ENCODE measurements at places on chromosomes 2 and 18.

GRCh38 chr2:54838585-54839035 lies 115.1 kb downstream of the EML6 start:
- peak; percentile 7 for DNase-seq

- no peak for DNase-seq
These were observed 32.3 kb downstream of the ITSN2 start for GRCh38 chr2:24328010-24328409.

DNA sequence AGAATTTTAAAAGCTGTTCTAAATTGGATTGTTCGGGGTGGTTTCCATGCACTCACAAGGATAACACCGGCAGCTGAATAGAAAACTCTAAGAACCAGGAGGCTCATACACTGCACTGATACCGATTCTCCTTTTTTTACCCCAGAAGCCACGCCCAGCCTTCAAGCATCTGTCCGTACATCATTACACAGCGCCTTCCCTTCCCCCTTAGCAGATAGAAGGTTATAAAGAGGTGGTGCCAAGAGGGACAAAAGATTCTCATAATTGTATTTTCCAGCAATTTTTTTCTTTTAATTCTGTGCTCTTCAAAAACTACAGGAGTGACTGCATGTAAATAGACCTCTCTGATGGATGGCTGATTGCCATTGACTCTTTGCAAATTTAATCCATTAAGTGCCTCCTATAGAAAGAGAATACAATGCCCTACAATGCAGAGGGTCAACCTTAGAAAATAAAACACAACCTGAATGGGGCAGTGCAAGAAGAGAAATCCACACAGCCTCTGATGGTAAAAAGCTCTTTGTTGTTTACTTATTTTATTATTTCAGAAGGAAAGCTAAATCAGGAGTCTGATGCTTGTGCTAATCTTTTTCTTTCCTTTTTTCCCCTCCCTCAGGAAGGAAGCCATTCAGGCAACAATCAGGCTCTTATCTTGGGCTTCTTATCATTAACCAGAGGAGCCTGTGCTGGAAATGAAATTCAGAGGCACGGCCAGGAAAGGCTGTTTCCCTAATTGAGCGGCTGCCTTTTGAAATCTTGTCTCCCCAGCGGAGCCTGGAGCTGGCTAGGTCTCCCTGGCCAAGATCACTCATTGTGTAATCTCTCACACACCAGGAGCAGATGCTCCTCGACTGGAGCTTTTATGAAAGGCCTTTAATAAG lies 198.9 kb upstream of the NABP1 start:
- no peak for DNase-seq

DNA sequence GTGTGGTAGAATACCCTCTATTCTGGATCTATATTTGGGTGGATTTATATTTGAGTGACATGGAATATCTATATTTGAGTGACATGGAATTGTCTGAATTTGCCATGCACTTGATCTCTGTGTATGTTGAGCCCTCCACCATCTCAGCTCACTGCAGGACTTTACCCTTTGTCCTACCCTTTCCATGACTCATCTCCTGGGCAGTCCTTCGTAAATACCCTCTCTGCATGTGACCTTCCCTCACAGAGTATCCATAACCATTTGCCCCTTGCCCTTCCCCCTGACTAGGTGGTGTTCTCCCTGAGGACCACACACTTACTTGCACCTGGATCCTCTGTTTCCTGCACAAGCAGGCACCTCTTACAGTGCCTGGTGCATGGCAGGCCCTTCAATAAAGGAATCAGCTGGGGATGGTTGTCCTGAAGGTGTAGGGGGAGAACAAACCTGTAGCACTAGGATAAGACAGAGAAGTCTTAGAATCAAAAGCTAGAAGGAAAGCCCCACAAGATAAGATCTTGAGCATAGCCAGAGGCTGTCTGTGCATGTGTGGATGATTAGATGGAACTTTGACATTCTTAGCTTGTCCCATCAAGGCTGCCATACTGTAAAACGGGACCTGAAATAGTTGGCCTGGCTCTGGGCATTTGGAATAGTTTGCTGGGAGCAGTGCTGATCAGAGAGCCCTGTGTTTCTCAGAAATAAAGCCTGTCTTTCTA lies 230.4 kb downstream of the FHOD3 start:
- no peak for DNase-seq

- DNase-seq, result no peak
These were observed 122.2 kb upstream of the OSR1 start for GRCh38 chr2:19480673-19481072.

- peak; percentile 20 for DNase-seq
These were observed 4.2 kb upstream of the POU3F3 start for GRCh38 chr2:104849618-104850141.

DNA sequence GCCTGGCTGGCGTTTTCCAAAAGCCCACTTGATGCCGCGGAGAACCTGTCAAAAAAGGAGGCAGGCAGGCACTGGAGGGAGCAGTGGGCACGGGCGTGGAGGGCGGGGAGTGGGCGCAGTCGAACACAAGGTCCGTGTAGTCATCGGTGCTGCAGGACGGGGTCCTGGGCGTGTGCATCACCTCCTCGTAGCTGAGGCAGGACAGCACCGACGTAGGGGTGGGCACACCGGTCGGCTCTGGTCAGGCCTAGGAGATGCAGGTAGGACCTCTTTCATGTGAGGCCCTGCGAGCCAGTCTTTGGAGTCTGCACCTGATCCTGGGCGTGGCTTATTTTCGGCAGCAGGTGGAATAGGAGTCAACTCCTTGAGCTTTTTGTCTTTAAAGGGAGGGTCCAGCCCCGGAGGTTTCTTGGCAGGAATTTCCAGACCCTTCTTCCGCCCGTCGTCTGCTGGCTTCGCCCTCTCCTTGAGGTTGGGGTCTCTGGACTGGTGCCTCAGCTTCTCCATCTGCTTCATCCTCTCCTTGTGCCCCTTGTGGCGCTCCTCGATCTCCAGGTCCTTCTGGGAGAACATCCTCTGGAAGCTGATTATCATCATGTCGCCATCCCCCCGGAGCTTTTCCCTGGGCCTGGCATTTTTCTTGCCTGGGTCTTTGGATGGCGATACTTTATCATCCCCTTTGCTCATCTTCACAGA lies 892.5 kb upstream of the LRRTM1 start:
- no peak for DNase-seq

DNA sequence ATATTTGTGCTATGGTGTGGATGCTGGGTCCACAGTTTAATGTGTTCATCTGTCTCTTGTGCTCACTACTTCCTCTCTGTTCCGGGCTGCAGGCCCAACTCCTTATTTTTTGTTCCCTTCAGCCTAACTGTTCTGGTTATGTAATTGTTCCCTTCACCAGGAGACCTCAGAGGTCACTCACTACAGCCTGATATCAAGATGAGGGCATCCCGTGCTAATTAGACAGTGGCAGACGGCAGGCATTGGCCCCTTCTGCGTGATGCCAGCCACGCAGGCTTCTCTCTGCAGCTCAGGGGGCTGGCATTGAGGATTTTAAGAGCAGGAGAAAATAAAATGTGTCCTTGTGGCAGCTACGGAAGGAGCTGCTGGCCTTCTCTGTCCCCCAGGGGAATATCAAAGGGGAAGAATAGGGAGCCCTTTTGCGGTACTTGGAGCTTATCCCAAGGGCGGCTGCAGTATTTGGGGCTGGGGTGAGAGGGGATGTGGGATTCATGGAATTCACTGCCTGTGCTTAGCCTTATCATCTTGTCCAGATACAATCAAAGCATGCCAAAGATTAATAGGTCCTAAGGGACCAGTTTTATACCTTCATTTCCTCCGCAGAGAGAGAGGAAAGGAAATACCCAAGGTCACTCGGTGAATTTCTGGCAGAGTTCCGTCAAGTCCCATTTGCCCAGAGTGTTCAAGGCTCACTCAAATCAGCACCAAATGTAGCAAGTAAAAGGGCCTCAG lies 53.3 kb upstream of the TRIB2 start:
- no peak for DNase-seq

DNA sequence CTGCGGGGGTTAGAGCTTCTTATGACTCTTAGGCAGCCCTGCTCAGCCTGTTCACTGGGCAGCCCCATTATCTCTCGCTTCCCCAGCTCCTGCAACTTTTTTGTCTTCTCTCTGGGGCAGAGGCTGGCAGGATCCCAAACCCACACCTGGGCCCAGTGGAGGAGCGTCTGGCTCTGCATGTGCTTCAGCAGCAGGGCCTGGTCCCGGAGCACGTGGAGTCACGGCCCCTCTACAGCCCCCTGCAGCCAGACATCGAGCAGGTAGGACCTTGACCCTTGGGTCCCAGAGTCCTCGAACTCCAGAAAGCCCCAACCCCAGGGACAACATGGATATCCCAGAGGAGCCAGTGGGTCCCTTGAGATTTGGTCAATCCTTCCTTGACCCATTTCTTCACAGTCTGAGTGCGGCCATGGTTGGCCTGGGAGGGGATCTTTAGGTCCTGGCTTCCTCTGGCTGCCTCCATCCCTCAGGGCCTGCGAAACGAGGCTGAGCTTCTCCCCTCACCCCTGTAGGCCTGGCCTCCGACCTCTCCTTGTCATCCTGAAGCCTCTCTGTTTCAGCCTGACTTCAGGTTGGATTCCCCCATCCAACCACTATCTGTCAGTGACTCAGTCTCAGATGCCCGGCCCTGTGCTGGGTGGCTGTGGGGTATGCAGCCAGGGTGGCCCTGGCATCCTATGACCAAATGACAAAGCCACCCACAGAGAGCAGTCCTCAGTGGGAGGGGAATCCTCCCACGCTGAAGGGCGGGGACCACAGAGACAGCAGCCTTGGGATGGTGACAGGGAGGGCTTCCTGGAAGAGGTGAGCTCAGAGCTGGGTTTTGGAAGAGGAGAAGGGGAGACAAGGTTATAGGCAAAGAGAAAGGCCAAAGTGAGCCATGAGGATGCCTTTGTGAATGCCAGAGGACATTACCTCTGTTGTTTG lies 214.2 kb downstream of the DYSF start:
- no peak for DNase-seq

DNA sequence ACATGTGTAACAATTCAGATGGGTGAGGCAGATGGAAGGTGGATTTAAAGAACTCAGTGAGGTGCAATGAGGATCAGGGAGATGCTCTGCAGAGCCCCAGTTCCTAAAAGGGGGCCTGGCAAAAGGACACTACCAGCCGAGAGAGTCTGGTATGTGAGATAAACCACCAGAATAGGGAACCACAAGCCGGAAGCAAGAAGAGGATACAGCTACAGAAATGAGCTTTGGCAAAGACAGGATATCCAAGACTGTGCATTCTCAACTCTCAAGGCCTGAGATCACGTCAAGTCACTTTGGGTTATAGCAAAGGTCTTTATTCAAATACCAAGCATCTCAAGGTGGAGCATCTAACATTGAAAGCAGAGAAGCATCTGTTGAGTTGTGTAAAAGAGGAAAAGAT lies 293.5 kb downstream of the ARHGAP15 start:
- no peak for DNase-seq

DNA sequence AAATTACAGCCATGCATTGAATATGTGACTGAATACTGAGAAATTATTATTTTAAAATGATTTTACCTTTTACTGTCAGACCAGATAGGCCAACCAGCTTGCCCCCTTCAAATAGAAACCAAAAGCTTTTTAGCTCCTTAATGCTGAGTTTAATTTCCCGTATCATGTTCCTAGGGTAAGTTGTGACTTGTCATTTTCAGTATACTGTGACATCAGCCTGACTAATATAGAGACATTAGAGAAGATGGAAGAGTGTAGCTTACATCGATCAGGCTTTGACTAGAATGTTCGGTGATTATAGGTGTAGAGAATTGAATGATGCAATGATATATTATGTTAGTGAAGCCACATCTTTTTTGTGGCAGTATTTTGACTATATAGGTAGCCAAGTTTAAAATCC lies 50.6 kb upstream of the ZEB2 start:
- no peak for DNase-seq

- no peak for DNase-seq
These were observed 72.6 kb downstream of the SLC66A2 start for GRCh38 chr18:79878741-79879378.

DNA sequence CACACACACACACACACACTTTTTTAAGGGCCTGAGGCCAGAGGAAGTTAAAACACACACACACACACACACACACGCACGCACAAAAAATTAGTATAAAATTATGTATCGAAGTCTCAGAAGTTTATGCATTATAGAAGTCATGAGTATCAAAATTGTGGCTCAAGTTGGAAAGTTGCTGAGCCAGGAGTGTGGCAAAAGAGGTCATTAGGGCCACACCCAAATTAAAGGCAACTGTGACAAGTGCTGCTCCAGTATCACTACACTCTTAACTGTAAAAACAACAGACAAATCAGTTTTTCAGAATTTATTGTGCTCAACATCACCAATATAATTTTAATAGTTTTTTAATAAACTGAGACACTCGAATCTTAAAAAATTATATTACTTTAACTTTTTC lies 36.9 kb downstream of the YWHAQ start:
- no peak for DNase-seq
